GM13977 (cell line): ENCODE measurements at places on chromosomes 2 and 18.

DNA sequence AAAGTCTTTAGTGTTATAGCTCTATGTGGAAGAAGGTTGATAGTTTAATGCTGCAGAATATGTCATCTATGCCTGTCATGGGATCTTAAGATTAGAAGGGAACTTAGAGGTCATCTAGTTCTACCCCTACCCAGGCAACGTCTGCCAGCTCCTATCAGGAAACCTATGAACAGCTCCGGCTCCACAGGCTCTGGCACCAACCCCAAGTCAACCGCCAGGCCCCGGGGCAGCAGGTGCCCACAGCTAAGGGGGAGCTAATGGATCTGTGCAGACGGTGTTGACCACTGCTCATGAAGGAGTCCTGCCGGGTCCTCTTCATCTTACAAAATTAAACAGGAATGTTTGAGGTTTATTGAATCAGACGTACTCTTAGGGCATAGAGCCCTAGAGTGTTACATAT, 440.8 kb upstream of the KLHL29 start:
- DNase-seq = no peak

DNA sequence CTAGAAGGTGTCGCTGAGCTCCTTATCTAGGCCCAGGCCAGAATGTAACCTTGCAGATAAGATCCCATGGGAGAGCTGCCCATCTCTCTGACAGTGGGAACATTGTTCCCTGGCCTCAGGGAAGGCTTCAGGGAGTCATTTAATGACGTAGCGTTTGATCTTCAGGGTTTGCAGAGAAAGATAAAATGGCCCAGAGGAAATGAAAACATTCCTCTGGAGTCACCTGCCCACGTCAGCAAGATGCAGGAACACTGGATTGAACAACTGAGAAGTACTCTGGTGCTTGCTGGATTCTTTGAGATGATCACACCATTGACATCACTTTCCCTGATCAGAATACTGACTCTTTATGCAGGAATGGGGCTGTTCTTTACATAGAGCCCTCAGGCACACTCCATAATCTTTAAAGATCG, 51.6 kb downstream of the MAPK4 start:
- no peak for DNase-seq

GRCh38 chr18:77573571-77573970, 323.9 kb downstream of the GALR1 start:
- DNase-seq = no peak

- DNase-seq = no peak
Observed at GRCh38 chr2:240622531-240623235, 2.6 kb upstream of the GPR35 start.

- DNase-seq = no peak
Observed at GRCh38 chr2:38256610-38257009, 120.5 kb downstream of the ATL2 start.

DNA sequence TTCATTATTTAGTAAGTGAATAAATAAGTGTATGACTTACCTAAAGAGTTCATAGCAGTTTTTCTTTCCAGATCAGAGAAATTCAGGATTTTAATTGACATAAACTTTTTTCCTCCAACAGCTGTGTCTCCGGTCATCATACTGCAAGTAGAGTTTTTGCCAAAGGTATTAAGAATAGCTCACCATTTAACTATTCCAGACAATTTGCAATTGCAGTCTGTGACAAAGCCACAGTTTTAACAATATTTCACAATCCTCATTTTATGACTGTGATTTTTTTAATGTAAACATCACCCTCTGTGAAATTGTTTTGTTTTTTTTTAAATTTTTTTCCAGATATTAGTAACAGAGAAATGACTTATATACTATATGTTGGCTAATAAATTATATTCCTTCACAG, 199.1 kb downstream of the TRIB2 start:
- DNase-seq = no peak

GRCh38 chr2:170073288-170073687, 104.7 kb upstream of the MYO3B start:
- no peak for DNase-seq

- no peak for DNase-seq
Observed at GRCh38 chr18:76314496-76314895, 180.5 kb downstream of the ZNF516 start.

DNA sequence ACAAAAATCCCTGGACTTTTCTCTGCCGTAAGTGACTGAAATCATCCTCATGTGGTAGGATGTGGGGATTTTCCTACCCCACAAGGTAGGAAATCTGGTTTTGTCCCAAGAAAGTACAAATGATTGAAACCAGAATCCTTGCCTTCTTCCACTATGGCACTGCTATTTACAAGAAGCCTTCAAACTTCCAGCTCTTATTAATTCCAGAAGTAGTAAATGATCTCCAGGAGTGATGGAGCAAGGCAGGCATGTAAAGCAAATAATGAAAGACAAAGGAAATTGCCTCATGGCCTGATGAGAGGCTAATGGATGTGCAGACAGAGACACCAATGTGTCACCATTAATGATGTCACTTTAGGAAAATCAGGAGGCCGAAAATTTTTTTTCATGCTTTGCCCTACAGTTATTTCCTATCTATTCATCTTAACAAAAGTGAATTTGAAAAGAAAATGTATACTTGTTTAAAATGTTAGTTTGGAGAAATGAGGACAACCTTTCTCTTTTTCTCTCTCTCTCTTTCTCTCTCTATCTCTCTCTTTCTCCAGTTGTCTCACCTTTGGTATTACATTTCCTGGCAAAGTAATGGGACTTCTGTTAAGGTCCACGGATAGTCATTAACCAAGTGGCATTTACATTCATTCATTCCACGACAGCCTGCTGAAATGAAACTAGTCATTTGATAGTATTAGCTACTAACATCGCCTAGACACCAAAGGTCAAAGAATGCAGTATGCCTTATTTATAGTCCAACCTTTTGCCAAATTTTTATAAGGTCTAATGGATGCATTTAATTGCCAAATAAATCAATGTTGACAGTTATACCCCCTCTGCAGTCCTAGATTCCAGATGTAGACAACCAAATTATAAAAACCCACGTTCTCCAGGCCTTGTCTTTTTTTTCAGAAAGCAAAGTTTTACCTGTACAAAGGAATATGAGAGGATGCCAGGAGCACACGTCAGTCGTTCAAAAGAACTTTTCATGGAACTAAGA, 5.0 kb upstream of the EVA1A start:
- no peak for DNase-seq

- no peak for DNase-seq
Observed at GRCh38 chr2:225378984-225379383, 20.5 kb upstream of the NYAP2 start.
